ENCODE measurements at places on chromosomes 7 and 10. TPM values are rescaled to one million over a fixed set of nuclear protein-coding genes. Genes with fewer than 3 reads are reported as not detected.

The ZNF804B gene
- not detected for total RNA-seq

The VKORC1L1 gene
- 20.4 TPM for total RNA-seq

The EVX1 gene
- total RNA-seq, result not detected

The ASIC3 gene
- total RNA-seq, result 0.39 TPM

The HMX3 gene
- total RNA-seq, result not detected

The SMO gene
- 28.8 TPM for total RNA-seq

The GRM8 gene
- total RNA-seq, result 1.9 TPM

The OR6B1 gene
- not detected for total RNA-seq

The GOT1 gene
- total RNA-seq, result 15.2 TPM

The RNF148 gene
- 0.89 TPM for total RNA-seq

The PRR15 gene
- total RNA-seq, result 0.20 TPM

The MKX gene
- total RNA-seq, result 4.0 TPM

The TDRD1 gene
- total RNA-seq, result 0.20 TPM

The TFPI2 gene
- 0.89 TPM for total RNA-seq

The CYP3A5 gene
- 24.9 TPM for total RNA-seq

The IL6 gene
- 0.30 TPM for total RNA-seq
